ENCODE measurements at places on chromosomes 4 and X.

- DNase-seq = no peak
Measured at GRCh38 chr4:7666744-7667143, 232.0 kb upstream of the PSAPL1 start.

DNA sequence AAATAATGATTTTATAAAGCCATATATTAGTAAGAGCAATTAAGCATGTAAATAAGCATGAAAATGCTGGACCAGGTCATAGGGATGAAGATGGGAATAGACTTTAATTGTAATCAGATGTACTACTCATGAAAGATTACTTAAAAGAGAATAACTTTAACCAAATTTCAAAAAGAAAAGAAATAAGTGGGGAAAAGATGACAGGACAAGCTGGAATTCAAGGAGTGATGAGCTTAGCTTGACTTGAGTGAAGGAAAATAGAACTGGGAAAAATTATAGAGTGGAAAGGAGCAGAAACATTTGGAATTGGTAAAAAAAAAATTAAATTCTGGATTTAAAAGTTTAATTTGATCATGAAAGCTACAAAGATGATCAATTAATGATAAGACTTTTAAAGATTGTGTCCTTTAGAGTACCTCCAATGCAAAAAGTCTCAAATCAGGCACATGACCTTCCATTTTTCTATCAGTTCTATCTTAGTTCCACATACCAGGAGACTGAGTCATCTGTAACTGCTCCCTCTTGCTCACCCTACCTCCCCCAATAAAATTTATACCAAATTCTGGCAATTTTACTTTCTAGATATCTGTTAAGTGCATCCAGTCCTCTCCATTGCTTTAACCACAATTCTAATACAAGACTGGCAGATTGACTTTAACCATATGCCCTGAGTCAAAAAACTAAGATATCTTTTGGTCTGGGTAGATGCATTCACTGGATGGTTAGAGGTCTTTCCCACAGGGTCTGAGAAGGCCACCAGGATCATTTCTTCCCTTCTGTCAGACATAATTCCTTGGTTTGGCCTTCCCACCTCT is 56.4 kb upstream of the SLIT2 start:
- no peak for DNase-seq

GRCh38 chrX:9646471-9647224 is 119.0 kb downstream of the GPR143 start:
- no peak for DNase-seq

- DNase-seq = no peak
Measured at GRCh38 chr4:95102162-95102790, 344.5 kb downstream of the BMPR1B start.

- DNase-seq = no peak
Measured at GRCh38 chrX:150212672-150213480, 150.2 kb upstream of the MAMLD1 start.

GRCh38 chr4:102535398-102536082 is 34.4 kb downstream of the NFKB1 start:
- no peak for DNase-seq

DNA sequence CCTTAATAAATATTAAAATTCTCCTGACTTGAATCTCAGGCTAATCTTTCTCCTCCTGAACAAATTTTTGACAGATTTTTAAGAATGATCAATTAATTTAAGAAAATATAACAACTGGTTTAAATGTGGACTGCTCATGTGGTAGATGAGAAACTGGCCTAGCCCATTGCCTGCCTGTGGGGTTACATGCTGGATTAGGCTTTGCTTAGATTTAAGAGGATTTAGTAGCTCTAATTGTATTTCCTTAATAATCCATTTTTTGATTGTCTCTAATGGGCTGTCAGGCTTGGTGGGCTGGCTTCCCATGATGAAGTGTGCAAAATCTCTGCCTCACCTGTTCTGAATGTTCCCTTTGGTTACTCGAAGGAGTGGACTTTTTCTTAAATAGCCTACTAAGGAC is 27.8 kb upstream of the LIMCH1 start:
- DNase-seq = no peak

- DNase-seq = no peak
Measured at GRCh38 chr4:4923201-4923600, 63.7 kb downstream of the MSX1 start.

DNA sequence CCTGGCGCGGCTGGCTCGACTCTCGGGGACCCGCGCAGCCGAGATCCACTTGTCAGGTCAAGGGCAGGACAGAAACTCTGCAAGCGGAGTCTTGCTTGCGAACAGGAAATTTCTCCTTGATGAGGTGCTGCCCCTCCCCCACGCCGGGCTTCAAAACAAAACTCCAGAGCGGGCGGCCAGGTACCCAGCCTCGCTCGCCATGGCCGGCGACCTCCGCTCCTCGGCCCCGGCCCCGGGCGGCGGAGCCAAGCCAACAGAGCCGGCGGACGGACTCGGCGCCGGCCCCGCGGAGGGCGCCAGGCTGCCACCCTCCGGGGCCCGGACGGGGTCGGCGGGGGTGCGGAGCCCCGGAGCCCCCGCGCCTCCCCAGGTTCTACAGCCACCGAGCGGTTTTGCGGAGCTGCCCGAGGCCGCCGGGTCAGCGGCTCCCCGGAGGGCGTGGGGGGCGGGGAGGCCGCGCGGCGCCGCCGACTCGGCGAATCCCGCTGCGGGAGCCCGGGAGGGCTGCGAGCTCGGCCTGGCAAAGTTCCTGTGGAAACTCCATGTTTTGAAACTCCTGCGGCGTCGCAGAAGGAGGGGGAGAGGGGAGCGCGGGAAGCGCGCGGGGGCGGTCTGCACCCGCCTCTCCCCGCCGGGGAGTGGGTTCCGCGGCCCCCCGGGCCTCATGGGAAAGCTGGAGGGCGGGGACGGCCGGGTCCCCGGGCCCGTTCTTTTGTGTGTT is 11.7 kb upstream of the BCOR start:
- DNase-seq = peak; percentile 52

DNA sequence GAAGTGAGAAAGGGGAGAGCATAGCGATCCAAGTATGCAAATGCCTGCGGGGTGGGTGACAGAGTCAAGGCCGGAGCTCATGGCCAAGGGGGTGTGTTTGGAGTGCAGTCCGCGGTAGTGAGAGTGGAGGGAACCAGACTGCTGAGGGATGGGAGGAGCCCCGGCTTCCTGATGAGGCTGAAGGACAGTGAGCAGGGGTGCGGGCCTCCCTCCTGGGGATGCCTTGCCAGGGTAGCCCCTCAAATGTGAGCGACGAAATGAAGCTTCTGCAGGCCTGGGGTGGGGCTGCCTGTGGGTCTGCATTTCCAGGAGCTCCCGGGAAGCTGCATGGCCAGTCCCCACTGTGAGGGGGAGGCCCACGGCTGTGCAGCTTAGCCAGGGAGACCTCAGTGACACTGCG is 45.0 kb downstream of the PSAPL1 start:
- no peak for DNase-seq

DNA sequence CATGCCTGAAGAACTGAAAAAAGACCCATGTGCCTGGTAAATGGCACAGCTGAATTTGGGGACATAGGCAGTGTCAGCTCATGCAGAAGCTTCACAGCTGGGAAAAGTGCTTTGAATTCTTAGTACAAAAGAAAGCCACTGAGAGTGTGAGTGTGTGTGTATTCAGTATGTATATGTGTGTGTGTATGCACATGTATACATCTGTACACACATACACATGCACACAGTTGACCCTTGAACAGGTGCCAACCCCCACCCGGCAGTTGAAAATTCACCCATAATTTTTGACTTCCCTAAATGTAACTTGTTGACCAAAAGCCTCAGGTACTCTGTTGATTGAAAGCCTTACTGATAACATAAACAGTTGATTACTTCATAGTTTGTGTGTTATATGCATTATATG is 49.5 kb upstream of the ENPP6 start:
- DNase-seq = no peak

DNA sequence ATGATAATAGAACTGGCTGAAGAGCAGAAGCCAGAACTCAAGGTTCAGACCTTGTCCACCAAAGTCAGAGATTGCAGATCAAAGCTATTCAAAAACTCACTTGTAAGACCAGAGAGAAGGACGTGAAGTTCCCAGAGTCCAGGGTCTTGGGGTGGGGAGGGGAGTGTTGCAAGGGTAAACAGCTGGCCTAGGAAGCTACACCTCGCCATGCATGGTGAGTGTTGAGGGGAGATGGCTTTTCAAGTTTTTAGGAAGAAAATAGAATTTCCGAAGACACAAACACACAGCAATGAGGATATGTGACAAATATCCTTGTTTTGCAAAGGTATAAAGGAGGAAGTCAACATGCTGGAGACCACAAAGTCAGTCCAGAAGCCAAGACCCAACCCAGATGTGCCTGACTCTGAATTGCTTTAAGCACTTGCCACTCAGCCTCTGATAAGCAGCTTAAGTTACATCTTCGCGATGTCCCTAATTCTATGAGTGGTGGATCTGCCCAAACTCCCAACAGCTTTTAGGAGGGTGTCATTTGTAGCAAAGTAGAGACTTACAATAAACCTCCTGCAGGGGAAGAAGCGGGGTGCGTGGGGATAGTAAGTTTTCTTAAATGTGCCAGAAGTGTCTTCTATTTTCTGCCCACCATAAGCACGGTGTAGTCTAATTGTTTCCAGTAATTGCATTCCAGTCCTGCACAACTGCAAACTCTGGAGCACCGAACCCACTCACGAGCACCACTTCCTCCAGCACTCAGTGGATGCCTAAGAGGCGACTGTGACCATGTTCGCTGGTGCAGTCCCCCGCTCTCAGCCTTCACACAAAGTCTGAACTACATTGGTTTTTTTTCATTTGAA is 26.5 kb downstream of the HAND2 start:
- DNase-seq = no peak

DNA sequence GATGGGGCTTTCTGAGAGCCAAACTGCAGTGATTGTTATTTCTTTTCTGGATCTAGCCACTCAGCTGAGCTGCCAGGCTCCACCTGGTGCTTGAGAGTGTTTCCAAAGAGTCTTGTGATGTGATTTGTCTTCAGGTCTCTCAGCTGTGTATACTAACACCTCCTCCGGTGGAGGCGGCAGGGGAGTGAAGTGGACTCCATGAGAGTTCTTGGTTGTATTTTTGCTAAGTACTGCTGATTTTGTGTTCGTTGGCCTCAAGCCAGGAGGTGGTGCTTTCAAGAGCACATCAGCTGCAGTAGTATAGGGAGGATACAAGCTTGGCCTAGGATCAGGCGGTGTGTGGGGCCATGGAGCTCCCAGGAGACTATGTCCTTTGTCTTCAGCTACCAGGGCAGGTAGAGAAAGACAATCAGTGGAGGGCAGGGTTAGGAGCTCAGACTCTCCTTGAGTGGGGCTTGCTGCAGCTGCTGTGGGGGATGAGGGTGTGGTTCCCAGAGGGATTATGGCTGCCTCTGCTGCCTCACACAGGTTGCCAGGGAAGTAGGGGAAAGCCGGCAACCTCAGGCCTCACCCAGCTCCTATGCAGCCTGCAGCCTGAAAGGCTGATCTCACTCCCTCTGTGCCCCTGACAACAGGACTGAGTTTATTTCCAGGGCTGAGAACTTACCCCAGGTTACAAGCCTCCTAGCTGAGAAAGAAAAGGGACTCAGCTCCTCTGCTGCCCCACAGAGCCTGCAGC is 62.4 kb downstream of the NPFFR2 start:
- DNase-seq = no peak

GRCh38 chr4:157977086-157977485 is 195.7 kb downstream of the GASK1B start:
- DNase-seq = no peak

- DNase-seq = no peak
Measured at GRCh38 chr4:53732661-53733060, 141.4 kb upstream of the LNX1 start.

- DNase-seq = no peak
Measured at GRCh38 chr4:38560768-38561558, 103.0 kb upstream of the KLF3 start.

- DNase-seq = no peak
Measured at GRCh38 chrX:35339796-35340195, 397.2 kb downstream of the FAM47B start.

- no peak for DNase-seq
Measured at GRCh38 chrX:140391313-140391712, 113.6 kb downstream of the SOX3 start.

GRCh38 chr4:17336524-17336961 is 175.3 kb downstream of the QDPR start:
- DNase-seq = peak; percentile 99

- no peak for DNase-seq
Measured at GRCh38 chr4:144338148-144338547, 197.6 kb upstream of the GYPA start.

DNA sequence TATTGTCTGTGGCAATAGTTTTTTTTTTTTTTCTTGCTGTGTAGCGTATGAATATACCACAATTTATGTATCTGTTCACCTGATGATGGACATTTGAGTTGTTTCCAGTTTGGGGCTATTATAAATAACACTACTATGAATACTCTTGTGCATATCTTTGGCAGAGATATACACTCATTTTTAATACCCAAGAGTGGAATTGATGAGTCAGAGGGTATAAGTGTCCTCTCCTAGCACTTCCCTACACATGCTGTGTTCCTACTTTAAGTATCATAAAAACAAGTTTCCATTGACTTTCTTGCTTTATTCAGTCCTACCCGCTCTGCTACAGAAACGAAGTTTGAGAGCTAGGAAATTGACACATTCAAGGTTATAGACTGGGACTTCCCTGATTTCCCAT is 39.8 kb downstream of the XIAP start:
- DNase-seq = peak; percentile 10

DNA sequence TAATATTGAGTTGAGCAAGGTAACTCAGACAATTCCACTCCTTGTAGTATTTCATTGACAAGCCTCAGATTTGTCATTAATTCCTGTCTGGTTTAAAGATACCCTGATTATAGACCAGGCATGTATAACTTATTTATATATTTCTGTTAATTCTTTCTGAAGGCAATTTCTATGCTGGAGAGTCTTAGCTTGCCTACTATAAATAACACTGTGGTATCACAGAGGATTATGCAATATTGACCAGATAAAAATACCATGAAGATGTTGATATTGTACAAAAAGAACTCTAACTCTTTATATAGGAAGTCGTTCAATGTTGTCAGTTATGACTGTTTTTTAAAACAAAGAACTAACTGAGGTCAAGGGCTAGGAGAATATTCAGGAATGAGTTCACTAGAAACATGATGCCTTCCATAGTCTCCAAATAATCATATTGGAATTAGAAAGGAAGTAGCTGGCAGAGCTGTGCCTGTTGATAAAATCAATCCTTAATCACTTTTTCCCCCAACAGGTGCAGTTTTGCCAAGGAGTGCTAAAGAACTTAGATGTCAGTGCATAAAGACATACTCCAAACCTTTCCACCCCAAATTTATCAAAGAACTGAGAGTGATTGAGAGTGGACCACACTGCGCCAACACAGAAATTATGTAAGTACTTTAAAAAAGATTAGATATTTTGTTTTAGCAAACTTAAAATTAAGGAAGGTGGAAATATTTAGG is 821 bp downstream of the CXCL8 start:
- peak; percentile 47 for DNase-seq

DNA sequence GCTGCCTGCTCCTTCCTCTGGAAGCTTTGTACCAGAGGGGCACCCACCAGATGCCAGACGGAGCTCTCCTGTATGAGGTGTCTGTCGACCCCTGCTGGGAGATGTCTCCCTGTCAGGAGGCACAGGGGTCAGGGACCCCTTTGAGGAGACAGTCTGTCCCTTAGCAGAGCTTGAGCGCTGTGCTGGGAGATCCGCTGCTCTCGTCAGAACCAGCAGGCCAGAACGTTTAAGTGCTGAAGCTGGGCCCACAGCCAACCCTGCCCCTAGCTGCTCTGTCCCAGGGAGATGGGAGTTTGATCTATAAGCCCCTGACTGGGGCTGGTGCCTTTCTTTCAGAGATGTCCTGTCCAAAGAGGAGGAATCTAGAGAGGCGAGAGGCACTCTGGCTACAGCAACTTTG is 260.3 kb upstream of the GPRIN3 start:
- no peak for DNase-seq

- no peak for DNase-seq
Measured at GRCh38 chrX:39112143-39112542, 310.9 kb downstream of the MID1IP1 start.

- DNase-seq = no peak
Measured at GRCh38 chrX:124504111-124504983, 158.0 kb downstream of the SH2D1A start.
